Activated T-cell treated with anti-CD3 and anti-CD28 coated beads for 1 hour (primary cell): ENCODE measurements at places on chromosomes 3 and 15.

- no peak for DNase-seq
Observed at GRCh38 chr15:41939986-41940385, 32.4 kb downstream of the EHD4 start.

GRCh38 chr3:157115069-157116006, 44.6 kb downstream of the CCNL1 start:
- no peak for DNase-seq

- DNase-seq, result no peak
Observed at GRCh38 chr15:93141371-93141794, 52.4 kb upstream of the RGMA start.

GRCh38 chr15:25641361-25641760, 202.5 kb upstream of the UBE3A start:
- DNase-seq, result no peak

DNA sequence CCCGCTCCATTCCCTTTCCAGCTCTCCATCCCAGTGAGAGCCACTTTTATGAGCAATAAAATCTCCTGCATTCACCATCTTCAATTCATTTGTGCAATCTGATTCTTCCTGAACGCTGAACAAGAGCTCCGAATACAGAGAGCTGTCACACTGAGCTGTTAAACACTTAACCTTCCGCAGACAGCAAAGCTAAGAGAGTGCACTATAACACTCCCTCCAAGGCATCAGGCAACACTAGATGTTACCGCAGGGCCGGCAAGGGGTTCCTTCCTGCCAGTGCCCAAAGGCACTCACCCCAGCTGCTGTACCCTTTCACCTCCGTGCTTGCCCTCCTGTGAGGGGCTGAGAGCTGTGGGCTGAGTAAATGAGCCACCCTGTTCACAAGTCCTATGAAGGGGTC, 85.6 kb downstream of the BCHE start:
- no peak for DNase-seq
